ENCODE measurements at places on chromosomes 1 and 21.

DNA sequence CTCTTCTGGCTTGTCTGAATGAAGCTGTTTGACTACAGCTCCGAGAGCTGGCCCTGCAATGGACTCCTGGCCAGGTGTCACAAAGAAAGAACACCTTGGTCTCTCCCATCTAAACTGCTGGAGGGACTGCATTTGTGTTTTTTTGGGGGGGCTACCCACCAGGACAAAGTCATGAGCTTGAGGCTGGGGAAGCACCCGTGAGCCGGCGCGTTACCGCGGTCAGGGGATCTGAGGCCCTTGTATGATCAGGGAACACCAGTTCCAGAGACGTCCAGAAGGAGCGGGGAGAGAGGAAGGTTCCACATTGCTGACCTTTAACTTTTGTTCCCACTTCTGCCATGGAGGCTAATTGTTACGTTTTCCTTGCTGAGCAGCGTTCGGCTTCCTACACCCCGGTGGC is 84.5 kb upstream of the C1orf174 start:
- no peak for DNase-seq

- no peak for DNase-seq
Measured at GRCh38 chr1:31799196-31799894, 16.5 kb downstream of the SPOCD1 start.

- no peak for DNase-seq
Measured at GRCh38 chr1:19885821-19886220, 3.6 kb downstream of the OTUD3 start.

GRCh38 chr1:53395671-53396215 is 63.5 kb upstream of the DMRTB1 start:
- DNase-seq, result no peak

DNA sequence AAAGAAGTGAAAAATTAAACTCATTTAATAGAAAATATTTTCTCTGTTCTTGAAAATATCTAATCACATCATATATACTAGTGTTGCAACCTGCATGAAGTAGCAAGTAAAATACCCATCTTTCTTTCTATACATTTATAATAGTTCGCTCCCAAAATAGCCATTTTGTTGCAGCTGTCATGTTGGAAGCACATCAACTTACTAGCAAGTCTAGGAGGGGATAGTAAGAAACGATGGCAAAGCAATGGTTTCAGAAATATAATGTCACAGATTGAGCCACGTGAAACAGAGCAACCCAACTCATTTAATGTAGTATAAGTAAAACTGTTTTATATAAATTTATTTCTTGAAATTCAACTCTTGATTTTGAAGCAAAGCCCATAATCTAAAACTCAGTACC is 521.8 kb downstream of the LRRIQ3 start:
- no peak for DNase-seq

GRCh38 chr1:79310609-79311008 is 304.1 kb upstream of the ADGRL4 start:
- DNase-seq, result no peak

DNA sequence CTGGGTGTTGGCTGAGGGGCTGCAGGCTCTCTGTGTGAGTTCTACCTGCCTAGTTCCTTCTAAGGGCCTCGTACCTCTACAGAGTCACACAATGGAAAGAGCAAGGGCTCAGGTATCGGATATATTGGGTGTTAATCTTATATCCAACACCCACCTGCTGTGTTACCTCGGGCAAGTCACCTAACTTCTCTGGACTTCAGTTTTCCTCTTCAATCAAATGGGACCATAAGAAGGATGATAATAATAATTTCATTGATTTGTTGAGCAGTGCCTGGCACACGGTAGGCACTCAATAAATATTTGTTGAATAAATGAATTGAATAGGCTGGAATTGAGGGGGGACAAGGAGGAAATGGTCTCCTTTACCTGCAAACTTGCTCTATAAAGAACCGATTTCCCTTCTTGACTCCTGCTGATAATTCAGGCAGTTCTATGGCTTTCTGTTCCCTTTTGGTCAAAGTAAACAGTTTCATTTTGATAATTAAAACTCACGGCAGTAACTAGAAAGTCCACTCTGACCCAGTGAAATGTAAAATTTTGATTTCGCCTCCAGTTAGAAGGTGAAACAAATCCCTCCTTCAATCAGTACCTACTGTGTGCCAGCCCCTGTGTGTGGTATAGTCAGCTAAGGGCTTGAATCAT is 16.5 kb upstream of the MAN1C1 start:
- DNase-seq, result no peak
